Activated T-cell treated with anti-CD3 and anti-CD28 coated beads, Interleukin-2, amount 50 U/mL, for 72 hours (primary cell): ENCODE measurements at places on chromosomes 2 and 18.

DNA sequence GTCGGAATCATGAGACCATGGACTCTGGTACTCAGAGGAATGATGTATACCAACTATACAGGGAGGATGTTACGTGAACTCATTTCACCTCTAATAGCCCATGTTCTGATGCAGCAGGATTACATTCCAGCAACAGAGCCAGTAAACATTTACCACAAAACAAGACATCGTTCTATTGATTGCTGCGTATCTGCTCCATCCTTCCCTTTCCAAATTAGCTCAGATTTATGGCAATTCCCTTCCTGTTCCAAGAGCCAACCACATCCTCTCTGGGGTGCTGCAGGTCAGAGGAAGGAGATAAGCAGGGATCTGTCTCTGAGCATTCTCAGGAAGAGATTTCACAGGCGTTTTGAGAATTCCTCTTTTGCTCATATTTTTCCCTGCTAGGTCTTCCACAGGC lies 98.3 kb downstream of the KLF7 start:
- no peak for DNase-seq

GRCh38 chr18:47206945-47207637 lies 30.9 kb upstream of the IER3IP1 start:
- DNase-seq = no peak

- peak; percentile 58 for DNase-seq
Observed at GRCh38 chr2:111930875-111931274, 32.5 kb downstream of the MERTK start.

DNA sequence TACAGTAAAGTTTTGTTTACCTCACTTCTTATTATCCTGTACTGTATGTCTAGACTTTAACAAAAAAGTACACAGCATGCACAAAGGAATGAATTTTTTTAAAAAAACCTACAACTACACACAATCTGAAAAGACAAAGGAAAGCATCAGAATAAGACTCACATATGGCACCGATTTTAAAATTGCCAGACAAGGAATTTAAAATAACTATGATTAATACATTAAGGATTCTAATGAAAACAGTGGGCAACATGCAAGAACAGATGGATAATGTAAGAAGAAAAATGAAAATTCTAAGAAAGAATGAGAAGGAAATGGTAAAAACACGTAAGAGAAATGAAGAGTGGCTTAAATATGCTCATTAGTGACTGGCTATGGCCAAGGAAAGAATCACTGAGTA lies 638.2 kb downstream of the FBXO15 start:
- no peak for DNase-seq

GRCh38 chr18:23784832-23785245 lies 95.6 kb downstream of the LAMA3 start:
- no peak for DNase-seq

DNA sequence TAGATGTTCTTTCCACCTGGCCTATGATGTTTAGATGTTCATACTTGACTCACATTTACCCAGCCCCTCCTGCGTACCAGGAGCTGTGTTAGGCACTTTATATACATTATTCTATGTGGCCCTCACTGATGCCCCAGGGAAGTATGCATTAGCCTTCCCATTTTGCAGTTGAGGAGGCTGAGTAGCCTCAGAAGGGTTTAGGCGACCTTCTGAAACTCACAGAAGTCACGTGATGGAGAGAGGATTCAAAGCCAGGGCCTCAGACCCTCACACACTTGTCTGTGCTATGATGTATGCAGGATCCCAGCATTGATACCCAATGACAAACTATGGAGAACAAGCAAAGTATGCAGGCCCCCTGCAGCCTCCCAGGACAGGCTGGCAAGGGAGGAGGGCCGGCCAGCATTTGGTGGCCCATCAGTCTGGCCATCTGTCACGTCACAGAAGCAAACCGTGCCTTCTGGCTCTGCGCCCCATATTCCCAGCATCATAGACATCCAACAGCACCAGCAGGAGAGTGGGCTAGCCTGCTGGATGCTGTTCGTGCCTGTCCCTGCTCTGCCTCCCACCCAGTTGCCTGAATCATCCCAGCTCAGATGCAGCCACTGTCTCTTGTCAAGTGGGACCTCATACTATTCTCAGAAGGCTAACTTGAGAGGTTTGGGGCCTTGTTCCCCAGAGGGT lies 33.6 kb downstream of the EHD3 start:
- DNase-seq = no peak

DNA sequence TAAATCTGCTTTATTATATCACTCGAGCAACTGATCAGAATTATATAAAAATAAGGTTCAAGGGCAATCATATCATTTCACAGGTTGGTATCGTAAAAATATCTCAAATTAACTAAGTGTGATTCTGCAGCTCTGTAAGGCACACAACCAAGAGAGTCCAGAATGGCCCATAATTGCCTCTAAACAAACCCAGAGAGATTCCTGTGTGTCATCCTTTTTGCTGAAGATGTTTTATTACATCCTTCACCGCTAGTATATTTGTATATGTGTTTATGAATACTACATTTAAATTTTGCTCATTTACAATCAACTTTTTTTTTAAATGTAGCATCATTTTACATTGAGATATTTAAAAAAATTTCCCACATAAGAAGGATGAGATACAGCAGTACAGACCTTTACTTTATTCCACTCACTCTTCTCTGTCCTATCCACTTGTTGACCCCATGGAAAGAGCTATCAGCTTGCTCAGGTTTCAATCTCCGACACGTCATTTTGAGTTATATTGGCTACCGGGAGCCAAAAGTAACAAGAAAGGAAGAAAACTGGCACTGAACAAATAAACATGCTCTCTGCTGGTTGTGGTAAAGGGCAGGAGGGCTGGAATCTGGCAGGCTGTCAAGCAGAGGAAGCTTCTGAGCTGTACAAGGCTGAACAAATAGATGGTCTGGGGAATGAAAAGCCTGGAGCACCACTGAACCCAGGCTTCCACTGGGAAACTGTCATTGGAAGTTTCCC lies 23.1 kb downstream of the PLA2R1 start:
- DNase-seq = no peak

- no peak for DNase-seq
Observed at GRCh38 chr2:126932966-126933710, 34.4 kb downstream of the TEX51 start.

DNA sequence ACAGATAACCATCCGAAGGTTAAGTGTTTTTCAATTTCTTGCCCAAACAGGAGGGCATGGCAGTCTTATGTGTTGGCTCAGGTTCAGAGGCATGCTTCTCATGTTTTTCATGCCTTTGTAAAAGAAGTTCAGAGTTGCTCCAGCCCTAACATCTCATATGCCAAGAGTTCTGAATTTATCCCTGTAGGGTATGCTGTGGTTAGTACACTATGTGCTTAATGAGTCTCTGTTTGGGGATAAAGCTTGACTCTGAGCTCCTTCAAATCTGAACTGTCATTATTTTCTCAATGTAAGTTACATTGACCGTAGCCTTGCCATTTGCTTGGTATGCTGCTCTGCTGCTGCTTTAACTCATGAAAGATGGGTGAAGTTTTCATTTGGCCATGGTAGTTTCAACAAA lies 67.9 kb upstream of the PNPT1 start:
- DNase-seq = no peak

DNA sequence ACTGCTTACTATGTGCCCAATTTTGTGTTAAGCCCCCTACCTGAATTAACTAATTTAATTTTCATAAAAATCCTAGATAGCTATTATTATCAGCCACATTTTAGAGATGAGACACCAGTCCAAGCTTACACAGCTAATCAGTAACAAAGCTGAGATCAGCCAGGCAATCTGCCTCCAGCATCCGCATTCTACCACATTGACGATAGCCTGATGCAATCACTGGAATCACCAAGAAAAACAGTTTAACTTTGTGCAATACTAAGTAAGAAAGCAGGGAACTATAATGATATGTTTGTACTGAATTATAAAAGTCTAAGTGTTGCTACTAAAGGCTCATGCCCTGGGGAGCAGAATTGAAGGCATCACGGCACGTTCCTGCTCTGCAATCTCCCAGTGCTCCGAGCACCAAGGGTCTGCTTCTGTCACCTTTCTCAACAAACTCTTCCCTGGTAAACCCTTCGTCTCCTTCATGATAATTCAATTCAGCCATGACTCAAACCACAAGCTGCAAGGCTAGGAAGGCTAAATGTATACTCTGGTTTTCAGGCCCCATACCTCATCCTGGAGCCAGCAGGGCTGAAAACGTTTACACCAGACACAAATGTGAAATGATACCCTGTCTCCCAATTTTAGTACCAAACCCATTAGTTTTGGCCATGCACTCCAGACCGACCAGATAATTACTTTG lies 19.4 kb downstream of the KANSL3 start:
- no peak for DNase-seq

- no peak for DNase-seq
Observed at GRCh38 chr2:98895901-98896300, 40.1 kb downstream of the CRACDL start.

- no peak for DNase-seq
Observed at GRCh38 chr2:206245265-206245672, 29.2 kb upstream of the ZDBF2 start.

DNA sequence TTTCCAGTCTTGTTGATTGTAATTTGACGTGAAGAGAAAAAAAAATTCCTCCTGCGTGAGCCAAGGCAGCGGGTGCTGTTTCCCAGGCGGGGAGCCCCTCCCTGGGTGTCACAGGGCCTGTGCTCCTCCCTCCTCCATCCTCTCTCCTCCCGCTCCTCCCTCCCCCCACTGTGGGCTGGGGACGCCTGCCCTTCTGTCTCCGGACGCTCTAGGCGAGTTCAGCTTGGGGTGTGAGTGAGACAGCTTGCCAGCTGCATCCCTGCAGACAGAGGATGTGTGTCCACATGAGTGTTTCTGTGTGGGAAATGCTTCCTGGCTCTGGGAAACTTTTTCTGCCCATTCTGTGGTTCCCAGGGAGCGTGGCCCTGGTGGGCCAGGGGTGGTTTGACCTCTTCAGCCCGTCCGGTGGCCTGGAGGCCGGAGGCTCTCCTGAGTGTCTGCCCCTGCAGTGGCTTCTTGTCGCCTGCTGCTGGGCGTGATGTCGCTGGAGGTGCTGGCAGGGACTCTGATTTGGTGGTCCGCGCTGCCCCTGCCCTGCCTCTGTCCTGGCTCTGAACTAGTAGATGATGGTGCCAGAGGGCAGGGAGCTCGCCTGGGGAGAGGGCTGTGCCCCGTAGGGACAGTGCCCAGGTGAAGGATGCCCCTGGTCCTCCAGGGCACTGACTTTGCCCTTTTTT lies 96.4 kb downstream of the USP40 start:
- DNase-seq = no peak

GRCh38 chr18:51503351-51503750 lies 305.9 kb upstream of the MEX3C start:
- DNase-seq = no peak

- DNase-seq = no peak
Observed at GRCh38 chr2:101116348-101116747, 34.8 kb downstream of the TBC1D8 start.

DNA sequence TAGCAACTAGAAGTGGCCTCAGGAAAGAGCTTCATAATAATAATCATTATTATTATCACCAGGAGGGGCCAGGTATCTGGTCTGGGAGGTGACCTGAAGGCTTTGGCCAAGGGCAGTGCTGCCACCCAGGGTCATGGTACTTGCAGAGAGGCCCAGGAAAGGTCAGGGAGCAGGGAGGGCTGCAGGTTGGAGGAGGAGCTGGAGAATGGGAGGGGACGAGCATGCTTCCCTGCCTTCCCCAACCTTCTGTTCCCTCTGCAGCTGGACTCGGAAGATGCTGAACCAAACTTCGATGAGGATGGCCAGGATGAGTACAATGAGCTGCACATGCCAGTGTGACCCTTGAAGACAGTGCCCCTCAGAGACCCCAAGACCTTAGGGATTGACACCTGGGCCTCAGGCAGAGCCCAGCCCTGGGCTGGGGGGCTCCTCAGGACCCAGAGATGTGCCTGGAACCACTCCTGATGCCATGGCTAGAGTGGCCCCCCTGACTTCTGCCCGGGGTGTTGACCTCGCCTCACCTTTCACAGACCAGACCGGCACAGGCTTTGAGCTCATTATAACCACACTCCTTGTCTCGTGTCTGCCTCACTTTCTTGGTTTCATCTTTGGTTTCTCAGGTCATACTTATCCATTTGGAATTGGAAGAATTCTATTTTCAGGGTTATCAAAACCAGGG lies 14.1 kb downstream of the SLC4A3 start:
- DNase-seq = no peak

GRCh38 chr2:158984604-158985135 lies 16.2 kb downstream of the TANC1 start:
- DNase-seq = no peak

DNA sequence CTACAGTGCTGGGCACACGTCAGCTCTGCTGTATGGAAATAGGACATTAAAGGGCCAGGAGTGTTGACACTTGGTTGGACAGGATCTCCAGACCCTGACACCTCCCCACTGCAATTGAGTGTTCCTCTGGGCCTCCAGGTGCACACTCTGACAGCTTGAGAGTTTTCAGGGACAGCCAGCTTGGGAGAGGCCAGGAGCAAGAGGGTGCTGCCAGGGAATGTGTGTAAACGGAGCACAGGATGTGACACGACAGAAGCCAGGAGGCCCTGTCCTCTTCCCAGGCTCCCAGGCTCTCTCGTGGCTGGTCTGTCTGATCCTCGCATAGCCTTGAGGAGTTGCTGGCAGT lies 318.1 kb upstream of the HS6ST1 start:
- no peak for DNase-seq

- DNase-seq = no peak
Observed at GRCh38 chr2:19774805-19775176, 127.0 kb downstream of the TTC32 start.

GRCh38 chr2:134758633-134759032 lies 39.8 kb upstream of the TMEM163 start:
- no peak for DNase-seq

DNA sequence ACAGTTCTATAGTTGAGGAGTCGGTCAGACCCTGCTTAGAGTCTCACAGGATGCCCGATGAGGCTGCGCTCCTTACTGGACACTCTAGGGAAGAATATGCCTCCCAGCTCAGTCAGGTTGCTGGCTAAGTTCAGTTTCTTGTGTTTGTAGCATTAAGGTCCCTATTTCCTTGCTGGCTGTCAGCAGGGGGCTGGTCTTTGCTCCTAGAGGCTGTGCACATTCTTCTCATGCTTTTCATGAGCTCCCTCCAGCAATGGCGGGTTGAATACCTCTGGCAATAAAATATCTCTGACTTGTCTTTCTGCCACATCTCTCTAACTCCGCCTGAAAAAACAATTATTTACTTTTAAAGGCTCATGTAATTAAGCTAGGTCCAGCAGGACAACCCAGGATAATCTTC lies 79.4 kb upstream of the DNAJC10 start:
- DNase-seq = no peak

GRCh38 chr2:104865096-104865470 lies 11.2 kb downstream of the POU3F3 start:
- no peak for DNase-seq

- DNase-seq = no peak
Observed at GRCh38 chr2:202450785-202451184, 74.7 kb downstream of the BMPR2 start.
